ENCODE measurements at places on chromosomes 16 and 17.

GRCh38 chr16:50580180-50580798 is 32.1 kb downstream of the NKD1 start:
- no peak for DNase-seq

- no peak for DNase-seq
Measured at GRCh38 chr16:9389543-9390207, 298.2 kb downstream of the HAPSTR1 start.

DNA sequence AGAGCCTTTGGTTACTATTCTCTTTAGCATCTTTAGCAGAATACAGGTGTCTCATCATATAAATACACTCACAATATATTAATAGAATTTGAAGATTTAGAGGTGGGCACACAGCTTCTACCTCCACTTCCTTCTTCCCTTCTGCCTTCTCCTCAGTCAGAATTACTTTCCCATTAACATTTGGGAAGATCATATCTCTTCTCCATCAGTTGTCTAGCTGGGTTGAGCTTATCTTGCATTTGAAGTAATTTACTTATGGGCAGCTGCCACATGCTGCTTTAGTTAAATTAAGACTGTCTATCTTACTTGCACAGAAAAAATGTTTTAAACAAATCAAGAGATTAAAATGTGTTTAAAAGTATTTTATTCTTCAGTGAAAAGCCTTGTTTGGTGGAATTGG is 110.1 kb upstream of the ASIC2 start:
- no peak for DNase-seq

DNA sequence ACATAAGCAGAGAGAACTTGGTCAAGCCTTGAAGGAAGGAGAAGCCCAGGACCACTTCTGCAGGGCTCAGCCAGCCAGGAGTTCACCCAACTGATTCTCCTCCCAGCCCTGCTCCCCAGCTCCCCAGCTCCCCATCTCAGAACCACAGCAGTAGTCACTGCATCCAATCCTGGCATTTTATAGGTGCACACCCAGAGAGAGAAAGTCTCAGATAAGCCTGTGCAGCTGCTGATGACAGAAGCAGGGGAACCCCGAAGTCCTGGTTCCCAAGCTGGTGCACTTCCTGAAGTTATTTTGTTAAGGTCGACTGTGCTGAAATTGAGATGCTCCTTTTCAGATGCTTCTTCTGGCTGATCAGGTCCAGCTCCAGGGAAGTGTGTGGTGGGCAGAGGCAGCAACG is 6.6 kb downstream of the RNF112 start:
- DNase-seq: no peak

DNA sequence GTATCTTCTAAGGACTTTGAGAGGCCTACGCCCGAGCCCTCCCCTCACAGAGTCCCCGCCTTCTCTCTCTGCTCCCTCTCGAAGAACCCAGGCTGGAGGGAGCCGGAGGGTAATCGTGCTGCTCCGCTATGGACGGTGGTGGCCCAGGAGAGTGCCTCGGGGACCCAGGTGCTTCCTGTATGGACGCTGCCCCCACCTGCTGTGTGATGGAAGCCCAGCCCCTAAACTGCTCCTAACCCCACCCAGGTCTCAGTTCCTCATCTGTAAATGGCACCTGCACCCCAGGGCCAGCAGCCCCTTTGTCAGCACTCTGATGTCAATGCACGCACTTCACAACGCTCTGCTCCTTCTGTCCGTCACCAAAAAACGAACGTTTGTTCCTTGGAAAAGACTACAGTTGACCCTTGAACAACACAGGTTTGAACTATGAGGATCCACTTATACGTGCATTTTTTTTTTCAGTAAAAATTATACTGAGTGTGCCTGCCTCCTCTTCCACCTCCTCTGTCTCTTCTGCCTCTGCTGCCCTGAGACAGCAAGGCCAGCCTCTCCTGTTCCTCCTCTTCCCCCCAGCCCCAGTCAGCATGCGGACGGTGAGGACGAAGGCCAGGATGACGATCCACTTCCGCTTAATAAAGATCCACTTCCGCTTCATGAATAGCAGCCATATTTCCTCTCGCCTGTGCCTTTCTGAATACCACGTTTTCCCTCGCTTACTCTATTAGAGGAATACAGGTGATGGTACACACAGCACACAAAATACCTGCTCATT is 118.3 kb downstream of the BANP start:
- DNase-seq: no peak

- peak; percentile 72 for DNase-seq
Measured at GRCh38 chr17:37737971-37738370, 6.9 kb downstream of the HNF1B start.

- no peak for DNase-seq
Measured at GRCh38 chr16:87735270-87736007, 30.3 kb downstream of the KLHDC4 start.

DNA sequence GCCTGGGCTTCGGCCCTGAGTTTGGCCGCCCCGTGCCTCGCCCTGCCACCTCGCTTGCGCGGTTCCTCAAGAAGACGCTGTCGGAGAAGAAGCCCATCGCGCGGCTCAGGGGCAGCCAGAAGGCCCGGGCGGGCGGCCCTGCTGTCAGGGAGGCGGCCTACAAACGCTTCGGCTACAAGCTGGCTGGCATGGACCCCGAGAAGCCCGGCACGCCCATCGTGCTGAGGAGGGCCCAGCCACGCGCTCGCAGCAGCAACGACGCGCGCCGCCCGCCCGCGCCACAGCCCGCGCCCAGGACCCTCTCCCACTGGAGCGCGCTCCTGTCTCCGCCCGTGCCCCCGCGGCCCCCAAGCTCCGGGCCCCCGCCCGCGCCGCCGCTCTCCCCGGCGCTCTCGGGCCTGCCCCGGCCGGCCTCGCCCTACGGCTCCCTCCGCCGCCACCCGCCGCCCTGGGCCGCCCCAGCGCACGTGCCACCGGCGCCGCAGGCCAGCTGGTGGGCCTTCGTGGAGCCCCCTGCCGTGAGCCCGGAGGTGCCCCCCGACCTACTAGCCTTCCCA is 12.0 kb downstream of the MYO15A start:
- no peak for DNase-seq

DNA sequence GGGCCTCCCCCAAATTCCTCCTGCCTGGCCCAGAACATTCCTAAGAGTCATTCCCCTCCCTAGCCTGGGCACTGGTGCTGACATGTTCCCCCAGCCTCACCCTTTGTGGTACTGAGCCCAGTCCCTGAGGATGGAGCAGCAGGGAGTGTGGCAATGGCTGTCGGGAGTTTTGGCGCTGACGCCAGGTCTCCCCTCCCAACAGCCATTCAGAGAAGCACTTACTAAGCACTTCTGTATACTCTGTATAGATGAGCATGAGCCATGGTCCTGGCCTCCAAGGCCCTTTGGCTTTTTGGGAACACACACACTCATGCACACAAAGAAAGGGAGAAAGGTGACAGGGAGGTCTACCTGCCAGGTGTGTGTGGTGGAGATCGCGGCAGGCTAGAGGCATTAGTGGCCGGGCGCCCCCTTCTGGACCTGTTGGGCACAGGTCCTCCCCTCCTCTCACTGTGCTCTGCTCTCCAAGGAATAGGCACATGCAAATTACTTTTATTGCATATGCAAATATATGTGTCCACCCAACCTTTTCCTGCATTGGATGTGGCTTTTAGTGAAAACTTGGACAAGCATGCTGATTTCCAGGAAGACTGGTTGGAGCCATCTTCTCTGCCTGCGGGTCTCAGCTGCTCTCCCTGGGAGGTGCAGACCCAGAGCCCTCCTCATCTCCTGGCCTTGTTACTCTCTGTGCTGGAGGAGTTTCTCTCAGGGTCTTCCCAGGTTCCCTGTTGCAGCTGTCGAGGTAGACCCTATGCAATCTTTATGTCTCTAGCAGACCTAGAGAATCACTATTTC is 17.4 kb upstream of the C17orf107 start:
- no peak for DNase-seq

- DNase-seq: no peak
Measured at GRCh38 chr16:88977018-88977811, at the start of gene CBFA2T3. CBFA2T3 (minus strand) TSS chr16:88977207; CDS start chr16:88976807, 400 bp downstream.

GRCh38 chr17:8791910-8792270 is 7.3 kb downstream of the MFSD6L start:
- DNase-seq: peak; percentile 60
